Keratinocyte (primary cell): ENCODE measurements at places on chromosomes 2 and 18. TPM values are rescaled to one million over a fixed set of nuclear protein-coding genes. Genes with fewer than 3 reads are reported as not detected.
A peak's percentile ranks its signal among the peaks of the same experiment; 100 is the strongest.

- no peaks in the 10 kb centered on the region for H3K36me3 ChIP-seq
- no peak for DNase-seq
- H3K4me3 ChIP-seq, result peak overlapping the region; percentile 63
- H3K4me1 ChIP-seq, result peaks cover 6% of the 10 kb centered on the region
- peak overlapping the region; percentile 29 for H3K27ac ChIP-seq
Measured at GRCh38 chr2:118845005-118845521, 2.4 kb downstream of the EN1 start.

GRCh38 chr2:209556354-209556961 lies 132.6 kb downstream of the MAP2 start:
- no peak for DNase-seq
- no peak overlapping the region for H3K4me3 ChIP-seq
- no peak overlapping the region for H3K27ac ChIP-seq
- H3K27me3 ChIP-seq, result no peaks in the 10 kb centered on the region

- no peaks in the 10 kb centered on the region for H3K4me1 ChIP-seq
- DNase-seq, result no peak
- H3K4me3 ChIP-seq, result no peak overlapping the region
- H3K36me3 ChIP-seq, result no peaks in the 10 kb centered on the region
Measured at GRCh38 chr2:35946478-35946877, 409.1 kb upstream of the CRIM1 start.

DNA sequence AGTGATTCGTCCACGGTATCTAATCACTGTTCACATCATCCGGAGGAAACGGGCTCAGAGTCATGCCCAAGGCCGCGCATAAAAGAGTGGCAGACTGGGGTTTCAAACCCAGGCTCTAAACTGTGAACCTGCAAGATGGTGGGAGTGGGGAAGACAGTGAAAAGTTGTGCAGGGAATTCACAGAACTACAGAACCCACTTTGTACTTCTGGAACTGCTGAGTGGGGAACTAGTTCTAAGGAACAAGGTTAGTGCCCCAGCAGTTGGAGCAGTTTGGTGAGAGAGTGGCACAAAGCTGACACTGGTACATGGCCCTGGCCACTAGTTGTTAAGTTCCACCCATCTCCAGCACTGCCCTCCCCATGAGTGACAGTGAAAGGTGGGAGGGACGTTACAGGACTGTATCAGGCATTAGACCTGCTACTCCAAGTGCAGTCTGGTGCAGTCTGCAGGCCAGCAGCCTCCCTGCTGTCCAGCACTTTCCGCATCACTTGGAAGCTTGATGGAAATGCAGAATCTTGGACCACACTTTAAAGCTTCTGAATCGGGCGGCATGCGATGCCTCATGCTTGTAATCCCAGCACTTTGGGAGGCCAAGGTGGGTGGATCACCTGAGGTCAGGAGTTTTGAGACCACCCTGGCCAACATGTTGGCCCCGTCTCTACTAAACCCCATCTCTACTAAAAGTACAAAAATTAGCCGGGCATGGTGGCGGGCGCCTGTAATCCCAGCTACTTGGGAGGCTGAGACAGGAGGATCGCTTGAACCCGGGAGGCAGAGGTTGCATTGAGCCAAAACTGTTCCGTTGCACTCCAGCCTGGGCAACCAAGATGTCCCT lies 47.3 kb downstream of the C2orf42 start:
- H3K27me3 ChIP-seq, result no peaks in the 10 kb centered on the region
- peak overlapping the region; percentile 95 for H3K27ac ChIP-seq

FBXO48 gene
- 0.85 to 1.9 TPM (median 1.0 TPM) in 3 replicates for polyA plus RNA-seq

SELENOI gene
- 15.2 to 38.1 TPM (median 30.3 TPM) in 3 replicates for polyA plus RNA-seq

EN1 gene
- 0.05 to 0.24 TPM (median 0.08 TPM) in 3 replicates for polyA plus RNA-seq

DNA sequence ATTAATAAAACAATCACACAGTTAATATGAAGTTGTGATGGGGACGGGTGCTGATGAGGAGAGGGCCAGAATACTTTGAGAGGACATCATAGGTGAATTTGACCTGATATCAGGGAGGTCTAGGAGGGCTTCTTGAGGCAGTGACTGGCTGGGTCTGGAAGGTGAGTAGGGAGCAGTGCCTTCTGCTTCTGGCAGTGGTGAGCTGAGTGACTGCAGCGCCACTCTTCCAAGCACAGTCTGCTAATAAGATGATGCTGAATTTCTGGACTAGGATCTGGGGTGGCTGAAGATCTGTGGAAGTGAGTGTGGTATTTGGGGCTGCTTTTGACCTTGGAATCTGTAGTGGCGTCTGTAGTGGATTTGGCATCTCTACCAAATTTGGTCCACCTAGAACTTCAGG lies 5.5 kb downstream of the DGKD start:
- peaks cover 14% of the 10 kb centered on the region for H3K4me1 ChIP-seq
- peaks cover 2% of the 10 kb centered on the region for H3K36me3 ChIP-seq
- H3K27me3 ChIP-seq, result no peaks in the 10 kb centered on the region
- H3K27ac ChIP-seq, result no peak overlapping the region

DNA sequence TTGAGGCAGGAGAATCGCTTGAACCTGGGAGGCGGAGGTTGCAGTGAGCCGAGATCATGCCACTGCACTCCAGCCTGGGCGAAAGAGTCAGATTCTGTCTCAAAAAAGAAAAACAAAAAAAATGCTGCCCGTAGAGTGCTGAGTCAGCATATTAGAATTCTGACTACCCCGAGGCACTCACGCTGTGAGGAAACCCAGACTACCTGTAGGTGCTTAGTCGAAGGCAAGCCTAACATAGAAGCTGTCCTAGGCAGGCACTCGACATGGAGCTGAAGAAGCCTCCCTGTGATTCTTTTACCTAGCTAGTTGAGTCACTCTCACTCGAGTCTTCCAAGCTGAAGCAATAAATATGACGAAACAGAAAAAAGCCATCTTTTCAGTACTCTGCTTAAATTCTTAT lies 1323.2 kb upstream of the DDX18 start:
- H3K36me3 ChIP-seq, result no peaks in the 10 kb centered on the region
- no peak overlapping the region for H3K27ac ChIP-seq
- H3K4me1 ChIP-seq, result no peaks in the 10 kb centered on the region
- no peak for DNase-seq
- H3K27me3 ChIP-seq, result no peaks in the 10 kb centered on the region
- H3K4me3 ChIP-seq, result no peak overlapping the region

GRCh38 chr18:31490387-31490786 lies 7.6 kb upstream of the DSG2 start:
- H3K27me3 ChIP-seq, result no peaks in the 10 kb centered on the region
- no peak for DNase-seq
- H3K27ac ChIP-seq, result peak overlapping the region; percentile 91

DNA sequence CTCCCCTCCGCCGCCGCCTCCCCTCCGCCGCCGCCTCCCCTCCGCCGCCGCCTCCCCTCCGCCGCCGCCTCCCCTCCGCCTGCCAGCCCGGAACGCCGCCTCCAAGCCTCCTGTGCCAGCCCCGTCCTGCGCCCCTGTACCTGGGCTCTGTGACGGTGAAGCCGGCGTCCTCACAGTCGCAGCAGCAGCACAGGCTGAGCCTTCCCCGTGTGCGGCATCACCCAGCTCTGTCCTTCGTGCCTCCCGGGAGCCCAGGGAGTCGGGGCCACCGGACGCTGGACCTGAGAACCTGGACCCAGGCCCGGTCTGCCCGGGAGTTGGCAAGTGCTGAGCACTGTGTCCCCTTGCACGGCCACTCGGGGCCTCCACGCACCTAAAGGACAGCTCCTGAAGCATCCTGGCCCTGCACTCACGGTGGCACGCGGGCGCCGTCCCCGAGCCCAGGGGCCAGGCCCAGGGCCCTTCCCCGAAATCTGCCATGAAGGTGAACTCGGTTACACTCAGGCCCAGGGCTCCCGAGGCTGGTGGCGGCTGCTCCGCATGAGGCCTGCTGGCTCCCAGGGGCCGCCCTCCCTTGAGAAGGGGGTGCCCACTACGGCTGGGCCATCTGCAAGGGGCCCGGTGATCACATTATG lies 32.9 kb downstream of the RTP5 start:
- no peak overlapping the region for H3K27ac ChIP-seq
- no peak overlapping the region for H3K4me3 ChIP-seq
- no peak for DNase-seq
- no peaks in the 10 kb centered on the region for H3K36me3 ChIP-seq
- peaks cover 17% of the 10 kb centered on the region for H3K4me1 ChIP-seq
- peaks cover 11% of the 10 kb centered on the region for H3K27me3 ChIP-seq

NDUFAF7 gene
- 11.5 to 27.7 TPM (median 20.8 TPM) in 3 replicates for polyA plus RNA-seq

RETREG2 gene
- 45.8 to 54.9 TPM (median 51.3 TPM) in 3 replicates for polyA plus RNA-seq

DNA sequence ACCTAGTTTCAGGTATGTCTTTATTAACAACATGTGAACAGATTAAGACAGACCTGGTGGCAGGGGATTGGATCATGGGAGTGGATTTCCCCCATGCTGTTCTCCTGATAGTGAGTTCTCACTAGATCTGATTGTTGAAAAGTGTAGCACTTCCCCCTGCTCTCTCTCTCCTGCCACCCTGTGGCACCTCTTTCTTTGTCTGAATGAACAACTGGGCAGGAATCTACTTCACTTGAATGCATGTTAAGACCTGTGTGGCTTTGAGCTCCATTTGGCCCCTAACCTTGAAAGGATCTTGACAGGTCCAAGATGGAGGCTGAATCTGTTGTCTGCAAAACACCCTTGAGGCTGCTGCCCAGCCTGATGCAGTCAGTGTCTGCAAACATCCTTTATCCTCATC lies 194.4 kb downstream of the RNF144A start:
- no peaks in the 10 kb centered on the region for H3K4me1 ChIP-seq
- H3K27ac ChIP-seq, result no peak overlapping the region
- DNase-seq, result no peak
- no peak overlapping the region for H3K4me3 ChIP-seq

GALNT13 gene
- polyA plus RNA-seq, result 0.03 TPM in 1 of 3 replicates, not detected in the others

TDRD15 gene
- polyA plus RNA-seq, result not detected in 3 replicates

QPCT gene
- 11.6 to 26.2 TPM (median 11.7 TPM) in 3 replicates for polyA plus RNA-seq

DNA sequence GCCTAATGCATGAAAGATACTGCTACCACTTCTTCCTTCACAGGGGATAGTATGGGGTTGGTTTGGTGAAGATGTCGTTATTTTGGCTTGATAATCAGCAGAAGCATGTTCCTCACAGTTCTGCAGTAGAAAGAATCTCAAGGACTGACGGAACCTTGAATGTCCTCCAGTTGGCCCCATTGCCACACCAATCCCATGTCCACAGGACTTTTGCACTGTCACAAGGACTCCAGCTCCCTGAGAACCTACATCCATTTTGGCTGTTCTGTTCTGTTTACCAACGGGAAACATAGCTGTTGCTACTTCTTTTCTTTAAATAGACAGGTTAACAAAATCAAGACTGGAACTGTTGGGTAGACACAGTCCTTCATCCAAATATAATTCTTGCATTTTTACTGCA lies 270.0 kb downstream of the SLC8A1 start:
- DNase-seq, result no peak
- H3K27ac ChIP-seq, result no peak overlapping the region
- no peaks in the 10 kb centered on the region for H3K36me3 ChIP-seq

- DNase-seq, result no peak
- H3K27ac ChIP-seq, result no peak overlapping the region
- H3K27me3 ChIP-seq, result no peaks in the 10 kb centered on the region
- H3K36me3 ChIP-seq, result no peaks in the 10 kb centered on the region
- peaks cover 7% of the 10 kb centered on the region for H3K4me1 ChIP-seq
Measured at GRCh38 chr2:97931118-97931857, 64.5 kb downstream of the TMEM131 start.

- H3K27me3 ChIP-seq, result no peaks in the 10 kb centered on the region
- no peak for DNase-seq
- H3K36me3 ChIP-seq, result no peaks in the 10 kb centered on the region
- peak overlapping the region; percentile 92 for H3K27ac ChIP-seq
- H3K4me1 ChIP-seq, result peaks cover 41% of the 10 kb centered on the region
Measured at GRCh38 chr2:222859786-222860612, 837 bp upstream of the ACSL3 start.

DNA sequence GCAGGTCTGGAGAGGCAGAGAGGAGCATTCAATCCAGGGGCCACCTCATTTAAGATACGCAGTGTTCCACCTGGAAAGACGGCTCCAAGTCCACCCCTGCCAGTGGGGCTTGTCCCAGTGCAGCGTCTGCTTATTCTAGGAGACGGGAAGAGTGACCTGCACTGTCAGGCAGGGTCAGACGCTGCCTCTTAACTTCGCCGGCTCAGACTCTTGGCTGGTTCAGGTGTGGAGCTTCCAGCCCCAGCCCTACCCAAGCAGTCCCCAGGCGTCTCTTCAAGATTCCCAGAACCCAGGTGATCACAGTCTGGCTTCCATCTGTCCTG lies 208.5 kb downstream of the TFCP2L1 start:
- no peak overlapping the region for H3K4me3 ChIP-seq
- no peak for DNase-seq
- H3K36me3 ChIP-seq, result no peaks in the 10 kb centered on the region
- no peak overlapping the region for H3K27ac ChIP-seq
- peaks cover 31% of the 10 kb centered on the region for H3K27me3 ChIP-seq

GRCh38 chr2:43787895-43788294 lies 14.1 kb downstream of the DYNC2LI1 start:
- no peak overlapping the region for H3K27ac ChIP-seq
- H3K27me3 ChIP-seq, result no peaks in the 10 kb centered on the region
- no peak overlapping the region for H3K4me3 ChIP-seq
- DNase-seq, result no peak
- no peaks in the 10 kb centered on the region for H3K4me1 ChIP-seq
- peaks cover 12% of the 10 kb centered on the region for H3K36me3 ChIP-seq

GRCh38 chr2:2823061-2823753 lies 492.1 kb upstream of the MYT1L start:
- no peaks in the 10 kb centered on the region for H3K4me1 ChIP-seq
- DNase-seq, result no peak
- H3K36me3 ChIP-seq, result no peaks in the 10 kb centered on the region
- H3K27ac ChIP-seq, result no peak overlapping the region
- H3K27me3 ChIP-seq, result no peaks in the 10 kb centered on the region
- H3K4me3 ChIP-seq, result no peak overlapping the region

DNA sequence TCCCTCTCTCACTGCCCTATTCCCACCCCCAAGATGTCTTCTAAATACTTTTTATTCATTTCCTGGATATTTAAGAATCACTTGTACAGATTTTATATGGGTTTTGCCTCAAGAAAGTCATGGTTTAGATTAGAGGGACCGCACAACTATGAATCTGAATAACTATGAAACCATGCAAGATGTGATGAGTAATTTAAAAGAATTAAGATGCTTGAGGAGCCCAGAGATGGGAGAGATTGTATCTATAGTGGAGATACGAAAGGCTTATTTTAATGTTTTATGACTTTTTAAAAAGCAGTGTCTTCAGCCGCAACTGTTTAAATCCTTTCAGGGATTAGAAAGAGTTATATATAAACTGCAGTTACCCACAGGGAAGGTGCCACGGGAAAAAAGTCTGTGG lies 324.1 kb downstream of the LPIN1 start:
- H3K4me1 ChIP-seq, result no peaks in the 10 kb centered on the region
- H3K36me3 ChIP-seq, result no peaks in the 10 kb centered on the region
- H3K4me3 ChIP-seq, result no peak overlapping the region
- no peaks in the 10 kb centered on the region for H3K27me3 ChIP-seq
- DNase-seq, result no peak
- no peak overlapping the region for H3K27ac ChIP-seq

GRCh38 chr2:169131587-169132512 lies 62.5 kb downstream of the DHRS9 start:
- no peak overlapping the region for H3K4me3 ChIP-seq
- H3K27ac ChIP-seq, result no peak overlapping the region
- no peaks in the 10 kb centered on the region for H3K4me1 ChIP-seq
- no peaks in the 10 kb centered on the region for H3K27me3 ChIP-seq
- DNase-seq, result peak; percentile 70
